SW 1271 (cell line): ENCODE measurements at places on chromosomes 2 and 18.

DNA sequence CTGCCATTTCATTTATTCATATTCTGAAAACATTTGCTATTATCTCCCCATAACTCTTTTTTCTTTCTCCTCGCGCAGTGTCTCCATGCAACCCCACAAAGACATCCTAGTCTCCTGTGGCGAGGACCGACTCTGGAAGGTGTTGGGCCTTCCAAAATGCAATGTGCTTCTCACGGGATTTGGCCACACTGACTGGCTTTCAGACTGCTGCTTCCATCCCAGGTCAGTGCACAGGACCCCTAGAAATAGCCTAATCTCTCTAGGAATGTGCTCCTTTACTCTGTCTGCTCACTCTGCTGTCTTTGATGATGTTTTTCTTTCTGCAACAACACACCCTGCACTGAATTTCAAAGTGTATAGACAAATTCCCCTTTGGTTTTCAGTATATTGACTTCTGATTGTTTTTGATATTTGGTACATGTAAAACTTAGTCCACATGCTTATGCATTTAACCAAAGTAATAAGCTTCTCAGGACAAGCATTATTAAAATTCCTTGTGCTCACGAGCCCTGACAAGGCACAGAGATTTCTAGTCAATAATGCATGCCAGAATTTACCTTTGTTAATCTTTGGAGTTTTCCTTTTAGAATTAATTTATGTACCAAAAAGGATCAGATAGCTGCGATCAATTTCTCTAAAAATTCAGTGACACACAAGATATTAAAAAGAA lies 548.3 kb upstream of the VWC2L start:
- no peak for DNase-seq

DNA sequence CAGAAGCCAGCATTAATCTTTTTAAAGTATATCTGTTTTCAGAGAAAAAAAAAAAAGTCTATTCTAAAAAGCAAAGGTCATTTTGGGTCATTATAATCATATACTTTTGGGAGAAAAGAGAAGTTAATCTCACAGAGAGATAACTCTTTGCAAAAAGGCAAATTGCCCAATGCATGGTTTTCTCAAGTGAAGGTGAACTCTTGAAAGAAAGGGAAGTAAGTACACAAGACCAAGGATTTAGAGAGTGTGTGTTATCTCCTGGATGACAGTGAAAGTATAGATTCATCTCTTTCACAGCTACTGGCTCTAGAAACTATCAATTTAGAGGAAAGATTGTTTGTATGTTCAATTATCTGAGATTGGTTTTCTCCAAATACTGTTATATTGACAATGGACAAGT lies 151.4 kb downstream of the CD8B2 start:
- no peak for DNase-seq

- DNase-seq, result no peak
Observed at GRCh38 chr2:119227346-119227745, 3.7 kb downstream of the STEAP3 start.

- no peak for DNase-seq
Observed at GRCh38 chr2:227493524-227493923, 21.6 kb downstream of the AGFG1 start.

DNA sequence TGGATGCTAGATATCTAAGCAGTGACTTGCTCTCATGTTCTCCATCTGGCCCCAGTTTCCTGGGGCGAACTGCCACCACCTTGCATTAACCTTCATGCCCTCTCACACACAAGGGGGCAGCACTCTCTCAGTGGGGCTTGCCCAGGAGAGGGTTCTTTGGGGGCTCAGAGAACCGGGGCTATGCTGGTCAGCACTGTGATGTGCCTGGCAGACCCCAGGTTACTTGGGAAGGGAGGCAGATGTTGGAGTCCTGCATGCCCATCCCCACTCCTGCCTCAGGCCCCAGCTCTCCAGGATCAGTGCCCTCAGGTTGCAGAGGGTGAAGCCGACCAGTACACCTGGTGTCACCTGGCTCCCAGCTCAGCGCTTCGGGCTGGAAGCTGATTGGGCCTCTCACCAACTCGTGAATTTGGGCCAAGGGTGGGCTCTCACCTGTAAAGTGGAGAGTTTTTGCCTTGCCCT lies 396.2 kb upstream of the HS6ST1 start:
- DNase-seq, result no peak

- DNase-seq, result no peak
Observed at GRCh38 chr18:75790796-75791195, 363.3 kb upstream of the SMIM21 start.
